GM03348 (cell line): ENCODE measurements at places on chromosomes 1 and 21.

DNA sequence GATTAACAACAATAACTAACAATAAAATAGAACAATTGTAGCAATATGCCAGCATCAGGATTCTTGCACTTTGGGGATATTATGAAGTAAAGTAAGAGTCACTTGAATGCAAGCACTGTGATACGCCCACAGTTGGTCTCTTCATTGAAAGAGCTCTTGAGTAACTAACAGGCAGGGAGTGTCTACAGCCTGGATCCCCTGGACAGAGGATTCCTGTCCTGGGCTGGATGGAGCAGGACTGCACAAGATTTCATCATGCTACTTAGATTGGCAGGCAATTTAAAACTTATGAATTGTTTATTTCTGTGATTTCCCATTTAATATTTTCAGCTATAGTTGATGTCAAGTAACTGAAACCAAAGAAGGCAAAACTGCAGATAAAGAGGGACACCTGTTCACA lies 13.7 kb upstream of the KRTAP19-5 start:
- no peak for DNase-seq

DNA sequence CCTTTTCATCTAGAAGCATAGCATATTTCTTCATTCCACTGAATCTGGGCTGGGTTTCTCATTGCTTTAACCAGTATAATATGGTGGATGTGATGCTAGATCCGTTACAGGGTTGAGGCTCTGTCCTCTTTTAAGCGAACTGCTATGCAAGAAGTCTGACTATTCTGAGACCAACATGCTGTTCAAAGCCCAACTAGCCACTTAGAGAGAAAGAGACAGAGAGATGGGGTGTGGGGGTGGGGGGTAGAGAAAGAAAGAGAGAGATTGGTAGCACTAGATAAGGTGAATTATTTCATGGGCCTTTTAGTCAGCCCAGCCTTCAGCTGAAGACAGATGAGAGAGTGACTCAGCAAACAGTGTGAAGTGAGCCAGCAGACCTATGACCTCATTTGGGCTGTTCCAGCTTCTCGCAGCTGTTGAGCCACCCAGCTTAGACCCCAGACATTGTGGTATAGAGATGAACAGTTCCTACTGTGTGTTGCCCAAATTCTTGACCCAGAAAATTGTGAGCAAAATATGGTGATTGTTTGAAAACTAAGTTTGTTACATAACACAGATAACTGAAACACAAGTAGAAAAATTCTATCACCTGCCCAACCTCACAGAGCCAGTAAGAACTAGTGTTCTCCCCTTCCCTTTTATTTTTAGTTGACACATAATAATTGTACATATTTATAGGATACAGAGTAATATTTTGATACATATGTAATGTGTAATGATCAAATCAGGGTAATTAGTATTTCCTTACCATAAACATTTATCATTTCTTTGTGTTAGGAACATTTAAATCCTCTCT lies 40.7 kb upstream of the PRKACB start:
- DNase-seq, result peak; percentile 75

- DNase-seq, result no peak
Measured at GRCh38 chr1:183218027-183218618, 32.1 kb downstream of the LAMC2 start.

GRCh38 chr1:156894001-156894400 lies 483 bp downstream of the PEAR1 start:
- DNase-seq, result no peak

DNA sequence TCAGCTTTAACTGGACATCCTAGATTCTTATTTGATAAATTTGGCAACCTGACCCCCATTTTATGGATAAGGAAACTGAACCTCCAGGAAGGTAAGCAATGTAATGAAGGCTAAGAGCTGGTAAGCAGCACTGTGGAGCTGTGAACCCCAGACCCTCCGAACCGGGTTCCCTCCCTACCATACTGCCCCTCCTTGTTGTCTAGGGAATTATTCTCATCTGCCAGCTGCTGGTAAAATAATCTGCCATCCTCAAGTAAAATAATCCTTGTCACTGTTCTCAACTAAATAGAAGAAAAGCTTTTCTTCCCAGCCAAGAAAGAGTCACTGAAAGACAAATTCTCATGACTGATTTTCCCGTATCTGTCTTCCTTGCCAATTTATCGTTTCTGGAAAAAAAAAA lies 55.8 kb upstream of the PRDX6 start:
- DNase-seq, result no peak

DNA sequence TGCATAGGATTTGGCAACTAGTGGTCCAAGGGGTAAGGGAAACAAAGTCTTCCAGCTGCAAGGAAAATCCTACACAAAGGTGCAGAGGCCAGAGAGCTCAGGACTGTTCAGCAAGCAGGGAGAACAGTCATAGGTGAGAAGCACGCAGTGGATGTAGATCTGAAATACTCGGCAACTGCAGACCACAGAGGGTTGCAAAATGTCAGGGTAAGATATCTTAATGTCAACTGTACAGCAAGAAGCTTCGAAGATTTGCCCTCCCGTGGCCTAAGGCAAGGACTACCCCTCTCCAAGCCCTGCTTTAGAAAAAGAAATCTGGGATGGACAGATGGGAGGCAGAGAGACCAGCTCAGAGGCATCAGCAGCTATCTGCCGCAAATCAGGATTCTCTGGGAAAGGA lies 153.4 kb upstream of the IRF2BP2 start:
- no peak for DNase-seq

DNA sequence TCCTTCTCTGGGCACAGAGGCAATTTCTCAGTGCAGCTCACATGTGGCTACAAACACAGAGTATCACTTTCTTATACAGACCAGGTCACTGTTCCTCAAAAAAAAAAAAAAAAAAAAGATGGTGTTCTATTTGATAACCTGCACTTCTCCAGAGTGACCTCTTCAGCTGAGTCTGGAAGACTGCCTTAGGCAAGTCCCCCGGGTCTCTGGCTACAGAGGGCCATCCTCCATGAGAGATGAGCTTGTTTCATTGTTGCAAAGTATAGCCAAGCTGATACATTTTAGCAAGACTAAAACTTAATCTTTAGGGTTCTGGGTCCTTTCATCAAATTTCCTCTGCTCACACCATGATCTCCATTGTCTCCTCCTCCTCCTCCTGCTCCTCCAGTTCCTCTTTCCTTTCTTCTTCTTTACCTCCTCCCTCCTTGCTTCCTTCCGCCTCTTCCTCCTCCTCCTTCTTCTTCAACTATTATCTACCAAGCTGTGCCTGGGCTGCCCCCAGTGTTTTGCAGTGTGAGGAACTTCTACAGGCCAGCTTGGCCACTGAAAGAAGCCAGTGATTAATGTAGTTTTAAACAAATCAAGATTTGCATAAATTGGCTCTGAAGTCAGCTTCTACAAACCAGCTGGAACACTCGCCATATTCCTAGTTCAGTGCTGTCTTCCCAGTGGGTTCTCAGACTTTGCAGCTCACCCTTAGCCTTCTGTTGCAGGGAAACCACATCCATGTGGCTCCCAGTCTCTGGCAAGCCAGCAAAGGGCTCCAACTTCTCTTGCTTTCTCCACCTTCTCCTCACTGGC lies 139.4 kb downstream of the RUNX1 start:
- peak; percentile 13 for DNase-seq

DNA sequence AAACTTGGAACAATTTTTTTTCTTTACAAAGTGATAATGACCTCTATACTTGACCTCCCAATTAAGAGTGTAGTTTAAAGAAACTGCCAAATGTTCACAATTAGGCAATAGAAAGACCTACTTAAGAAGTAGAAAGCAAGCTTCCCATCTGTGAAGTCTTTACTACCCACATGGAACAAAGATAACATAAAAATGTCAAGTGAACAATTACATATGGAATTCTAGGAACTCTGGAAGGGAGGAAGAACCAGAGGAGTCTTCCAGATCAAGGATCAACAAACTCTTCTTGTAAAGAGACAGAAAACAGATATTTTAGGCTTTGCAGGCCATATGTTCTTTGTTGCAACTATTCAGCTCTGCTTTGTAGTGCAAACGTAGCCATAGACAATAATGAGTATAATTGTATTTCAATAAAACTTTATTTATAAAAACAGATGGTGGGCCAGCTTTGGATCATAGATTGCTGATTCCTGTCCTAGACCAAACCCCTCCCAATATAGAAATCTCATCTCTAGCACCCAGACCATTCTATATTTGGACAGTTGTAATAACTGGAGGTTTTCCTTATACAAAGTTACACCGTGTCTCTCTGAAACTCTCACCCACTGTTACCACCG lies 68.4 kb upstream of the MAGI3 start:
- DNase-seq, result no peak

DNA sequence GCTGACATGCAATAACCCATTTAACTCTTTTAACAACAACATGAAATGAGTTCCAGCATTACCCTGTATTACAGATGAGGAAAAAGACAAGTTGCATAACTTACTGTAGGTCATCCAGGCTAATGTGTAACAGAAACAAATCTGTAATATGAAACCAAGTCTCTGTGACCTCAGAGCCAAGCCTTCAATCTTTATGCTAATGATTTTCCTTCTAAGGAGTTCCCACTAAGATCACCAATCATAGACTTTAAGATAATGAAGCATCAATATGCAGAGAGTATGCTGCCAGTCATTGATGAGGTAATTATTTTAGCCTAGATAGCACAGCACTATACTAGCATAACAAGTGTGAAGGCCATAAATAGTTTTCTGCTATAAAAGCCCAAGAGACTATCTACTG lies 35.6 kb upstream of the RNPC3 start:
- peak; percentile 2 for DNase-seq

DNA sequence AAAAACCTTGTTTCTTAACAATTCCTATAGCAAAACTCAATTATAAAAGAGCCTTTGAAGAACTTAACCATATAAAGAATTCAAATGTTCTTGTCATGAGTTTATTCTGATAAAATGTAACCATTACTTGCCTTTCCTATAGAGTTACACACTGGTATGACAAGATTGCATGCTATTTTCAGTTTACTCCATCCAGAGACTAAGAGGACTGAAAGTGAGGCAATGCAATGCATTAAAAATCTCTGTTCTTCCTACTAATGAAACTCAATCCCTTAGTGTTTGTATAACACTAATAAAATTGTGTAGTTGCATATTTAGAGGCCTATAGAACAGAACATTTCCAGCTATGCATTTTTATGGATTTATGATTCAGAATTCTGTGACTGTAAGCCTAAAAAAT lies 88.1 kb downstream of the COP1 start:
- peak; percentile 7 for DNase-seq

GRCh38 chr1:226734611-226735153 lies 4.4 kb downstream of the ITPKB start:
- no peak for DNase-seq

GRCh38 chr21:38910390-38911067 lies 104.8 kb downstream of the ETS2 start:
- no peak for DNase-seq

DNA sequence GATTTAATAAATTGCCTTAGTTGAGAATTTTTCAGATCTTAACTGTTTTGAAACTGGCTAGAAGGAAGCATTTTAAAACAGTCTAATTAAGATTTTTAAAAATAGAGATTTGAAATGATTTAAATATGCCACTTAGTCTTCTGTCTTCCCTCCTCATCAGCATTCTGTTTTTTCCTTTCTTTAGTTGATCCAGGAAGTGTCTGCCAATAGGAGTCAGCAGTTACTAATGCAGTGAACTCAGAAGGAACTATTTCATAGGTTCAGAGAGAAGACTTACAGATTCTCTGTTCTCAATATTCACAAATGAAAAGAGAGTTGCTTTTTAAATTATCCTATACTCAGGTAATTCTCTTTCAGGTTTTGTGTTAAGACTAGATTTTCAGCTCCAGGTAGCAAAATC lies 84.5 kb downstream of the RPS6KC1 start:
- DNase-seq, result peak; percentile 46

GRCh38 chr1:230682882-230683610 lies 30.9 kb downstream of the AGT start:
- peak; percentile 65 for DNase-seq

DNA sequence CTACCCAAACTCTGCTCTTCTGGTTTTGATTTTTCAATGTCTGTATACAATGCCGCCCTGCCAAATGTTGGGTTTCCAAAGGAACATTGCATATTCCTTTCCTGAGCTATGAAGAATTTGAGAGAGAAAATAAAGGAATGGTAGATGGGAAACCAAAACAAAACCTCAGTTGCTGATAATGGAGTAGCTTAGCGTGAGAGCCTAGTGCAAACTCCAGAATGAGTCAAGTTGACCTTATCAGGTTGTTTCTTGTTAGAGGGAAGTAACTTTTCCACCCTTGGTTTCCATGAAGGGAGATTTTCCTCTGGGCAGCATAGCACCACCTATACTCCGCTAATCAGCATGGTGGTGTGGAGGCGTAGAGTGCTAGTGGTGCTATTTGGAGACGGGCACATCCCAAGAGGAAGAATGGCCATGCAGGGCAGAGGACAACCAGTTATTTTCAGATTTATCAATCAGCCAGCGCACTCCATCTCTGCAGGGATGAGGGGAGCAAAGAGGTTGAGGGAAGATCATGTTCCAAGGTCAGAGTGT lies 51.6 kb downstream of the BACH1 start:
- no peak for DNase-seq

DNA sequence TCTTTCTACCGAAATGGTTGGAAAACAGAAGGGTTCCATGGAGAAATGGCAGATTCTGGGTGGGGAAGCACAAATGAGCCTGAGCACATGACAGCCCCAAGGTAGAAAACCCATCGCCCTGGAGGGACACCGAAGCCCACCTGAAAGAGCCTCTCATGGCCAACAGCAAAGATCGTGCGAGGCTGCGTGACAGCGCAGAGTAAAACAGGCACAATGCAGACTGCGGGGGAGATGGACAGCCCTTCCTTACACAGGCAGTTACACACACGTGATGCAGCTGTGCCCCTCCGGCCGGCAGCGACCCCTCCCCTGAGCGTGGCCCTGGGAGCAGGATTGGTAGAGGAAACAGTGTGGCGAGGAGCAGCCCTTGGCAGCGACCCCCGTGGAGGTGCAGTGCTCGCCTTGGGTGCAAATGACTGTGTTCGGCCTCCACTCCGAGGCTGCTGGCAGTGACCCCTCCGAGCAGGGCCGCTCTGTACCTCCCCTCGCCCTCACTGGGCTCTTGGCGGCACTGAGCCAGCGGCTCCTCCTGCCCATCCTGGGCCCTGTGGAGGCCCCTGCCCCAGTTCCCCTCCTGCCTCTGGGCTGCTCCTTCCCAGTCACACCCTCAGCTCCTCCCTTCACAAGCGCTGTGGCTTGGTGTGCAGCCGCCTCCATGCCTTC lies 120.9 kb upstream of the COL6A1 start:
- DNase-seq, result no peak

GRCh38 chr1:201504799-201505502 lies 2.0 kb downstream of the CSRP1 start:
- DNase-seq, result no peak

DNA sequence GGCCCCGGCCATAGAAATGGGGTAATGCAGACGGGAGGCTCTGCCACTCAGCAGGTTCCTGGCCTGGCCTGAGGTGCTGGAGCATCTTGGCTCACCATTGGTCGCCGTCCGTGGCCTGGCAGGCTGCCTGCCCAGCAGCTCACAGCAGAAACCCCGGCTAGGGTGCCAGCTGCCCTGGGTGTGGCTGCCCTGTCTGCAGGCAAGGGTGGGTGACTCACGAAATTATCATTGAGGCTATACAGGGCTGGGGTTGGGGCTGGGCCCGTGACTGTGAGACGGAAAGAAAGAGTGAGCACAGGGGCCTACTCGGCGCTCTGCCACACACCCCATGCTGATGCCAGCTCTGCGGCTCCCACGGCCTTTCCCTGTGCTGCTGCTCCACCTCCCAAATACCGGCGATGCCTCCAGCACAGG lies 8.0 kb upstream of the PKP1 start:
- peak; percentile 87 for DNase-seq

GRCh38 chr1:184187097-184187496 lies 135.6 kb downstream of the TSEN15 start:
- DNase-seq, result no peak
